ENCODE measurements at places on chromosomes 7 and 10.
A peak's percentile ranks its signal among the peaks of the same experiment; 100 is the strongest.

- DNase-seq, result no peak
These were observed 53.2 kb downstream of the BPGM start for GRCh38 chr7:134699899-134700298.

DNA sequence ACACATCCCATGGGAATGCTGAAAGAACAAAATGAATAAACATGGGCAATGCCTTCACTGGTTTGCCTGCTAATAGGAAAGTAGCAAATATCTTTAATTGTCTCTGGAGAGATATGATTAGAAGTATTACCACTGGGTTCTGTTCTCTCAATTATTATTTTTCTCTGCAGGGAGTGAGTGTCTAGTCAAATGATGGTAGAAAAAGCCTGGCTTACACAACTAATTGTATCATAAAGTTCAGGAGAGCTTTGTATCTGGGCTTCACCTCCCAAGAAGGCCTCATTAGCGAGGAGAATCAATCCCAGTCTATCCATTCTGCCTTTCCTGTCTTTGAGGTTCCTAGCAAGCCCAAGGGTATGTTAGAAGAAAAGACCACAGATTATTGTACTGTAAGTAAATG is at the start of gene OR2A14:
OR2A14 (plus strand) TSS at position 301 of the 400 bp plus-strand sequence. CDS start 5,937 bp downstream, outside the sequence.
- DNase-seq, result no peak

DNA sequence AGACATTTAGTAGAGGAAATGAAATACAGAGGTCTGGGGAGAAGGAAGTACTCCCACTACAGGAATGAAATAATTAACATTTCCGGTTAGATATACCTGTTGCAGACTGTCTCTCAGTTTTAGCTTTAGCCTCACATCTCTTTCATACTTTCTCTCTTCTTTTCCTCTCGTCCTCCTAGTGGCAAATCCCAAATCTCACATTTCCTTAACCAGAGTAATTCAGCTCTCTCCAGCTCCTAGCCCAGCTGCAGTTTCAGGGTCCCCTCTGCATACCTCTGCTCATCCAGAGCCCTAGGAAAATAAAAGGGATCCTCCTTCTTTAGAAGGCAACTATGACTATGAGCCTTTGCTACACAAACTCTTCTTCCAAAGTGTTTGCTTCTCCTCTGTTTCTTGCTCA is 643.2 kb downstream of the PHTF2 start:
- no peak for DNase-seq

- DNase-seq, result no peak
These were observed 246.2 kb downstream of the CCDC7 start for GRCh38 chr10:32692174-32692573.

GRCh38 chr7:159005618-159006017 is 139.0 kb downstream of the VIPR2 start:
- no peak for DNase-seq

DNA sequence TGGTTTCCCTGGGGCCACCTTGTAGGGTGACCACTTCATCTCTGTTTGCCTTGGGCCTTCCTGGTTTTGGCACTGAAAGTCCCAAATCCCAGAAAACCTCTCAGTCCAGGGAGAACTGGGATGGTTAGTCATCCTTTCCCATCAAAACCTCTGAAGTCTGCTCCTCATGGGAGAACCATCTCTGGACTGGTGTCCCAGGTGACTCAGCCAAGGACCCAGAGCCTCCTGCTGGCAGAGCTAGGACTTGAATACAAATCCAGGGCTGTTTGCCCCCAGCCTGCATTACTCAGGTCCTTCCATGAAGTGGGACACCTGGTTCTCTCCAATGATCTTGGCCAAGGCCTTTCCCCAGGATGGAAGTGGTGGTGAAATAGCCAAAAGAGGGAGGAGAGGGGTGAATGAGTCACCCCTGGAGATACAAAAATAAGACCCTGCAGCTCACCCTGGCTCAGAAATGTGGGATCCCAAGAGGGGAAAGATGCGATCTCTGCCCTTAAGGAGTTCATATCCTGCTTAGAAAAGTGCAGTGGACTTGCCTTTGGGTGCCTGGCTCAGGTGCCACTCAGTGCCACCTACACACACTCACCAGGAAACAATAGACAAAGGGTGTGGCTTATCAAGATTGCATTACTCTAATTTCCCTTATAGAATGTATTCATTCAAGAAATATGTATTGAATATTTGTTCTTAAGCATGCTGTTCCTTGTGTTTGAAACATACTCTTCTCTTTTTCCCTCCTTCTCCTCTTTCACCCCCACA is 22.0 kb downstream of the ADRA2A start:
- DNase-seq, result peak; percentile 2

- no peak for DNase-seq
These were observed 216.4 kb downstream of the ELFN1 start for GRCh38 chr7:1886361-1887064.

DNA sequence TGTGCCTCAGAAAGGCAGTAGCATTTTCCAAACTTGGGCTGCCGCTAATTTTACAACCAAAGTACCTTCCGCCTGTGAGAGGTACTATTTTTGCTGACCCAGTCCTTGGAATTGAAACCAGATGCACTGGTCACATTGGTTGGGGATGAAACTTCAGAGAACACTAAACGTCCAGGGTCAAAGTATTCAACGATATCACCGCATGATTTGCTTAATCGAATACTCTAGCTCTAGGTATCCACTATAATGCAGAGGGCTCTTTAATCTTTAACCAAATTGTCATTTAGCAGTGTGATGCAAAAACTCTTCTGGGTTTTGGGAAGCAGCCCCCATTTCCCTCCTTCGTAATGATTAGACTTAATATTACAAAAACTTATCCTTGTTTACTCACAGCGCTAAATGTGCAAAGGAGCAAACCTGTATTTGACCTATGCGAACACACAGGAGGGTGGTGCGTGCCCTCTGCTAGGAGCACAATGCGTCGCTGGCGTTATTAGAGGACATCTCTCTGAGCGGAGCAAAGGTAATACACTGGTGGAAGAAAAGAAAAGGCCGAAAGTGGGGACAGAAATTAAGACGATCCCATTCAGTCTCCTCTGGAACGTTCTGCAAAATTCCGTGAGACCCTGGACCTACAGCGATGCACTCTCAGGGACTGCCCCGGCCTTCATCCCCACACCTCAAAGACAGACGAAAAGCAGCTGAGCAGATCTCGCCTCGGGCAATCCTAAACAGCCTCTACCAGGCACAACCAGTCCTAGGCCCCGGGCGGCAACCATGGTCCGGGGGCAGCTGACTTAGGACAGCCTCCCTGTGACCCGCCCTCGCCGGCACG is 916 bp upstream of the EEPD1 start:
- DNase-seq, result no peak

DNA sequence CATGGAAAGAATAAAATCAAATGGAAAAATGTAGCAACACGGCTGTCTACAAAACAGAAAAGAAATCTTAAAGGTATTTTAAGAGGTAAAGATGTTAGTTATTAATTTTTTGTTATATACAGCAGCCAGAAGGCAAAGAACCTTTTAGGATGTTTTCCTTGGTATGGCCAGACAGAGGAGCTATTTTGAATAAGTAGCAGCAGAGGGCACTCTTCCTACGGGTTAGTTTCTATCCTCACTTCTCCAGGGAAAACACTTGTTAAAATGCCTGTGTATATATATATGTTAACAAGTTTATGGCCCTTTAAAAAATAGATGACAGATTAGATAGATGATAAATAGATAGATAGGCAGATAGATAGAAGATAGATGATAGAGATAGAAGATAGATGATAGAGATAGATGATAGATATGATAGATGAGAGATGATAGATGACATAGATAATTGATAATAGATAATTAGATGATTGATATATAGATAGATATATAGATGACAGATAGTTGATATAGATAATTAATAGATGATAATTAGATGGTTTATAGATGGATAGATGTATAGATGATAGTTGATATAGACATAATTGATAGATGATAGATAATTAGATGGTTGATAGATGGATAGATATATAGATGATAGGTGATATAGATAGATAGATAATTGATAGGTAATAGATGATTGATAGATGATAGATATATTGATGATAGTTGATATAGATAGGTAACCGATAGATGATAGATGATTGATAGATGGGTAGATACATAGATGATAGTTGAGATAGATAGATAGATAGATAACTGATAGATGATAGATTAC is 57.8 kb upstream of the WIPF3 start:
- peak; percentile 80 for DNase-seq

GRCh38 chr7:24851786-24852185 is 94.5 kb upstream of the GSDME start:
- no peak for DNase-seq

- DNase-seq, result no peak
These were observed 52.9 kb downstream of the ZNF467 start for GRCh38 chr7:149720372-149721083.

Measured in SW 1271 (cell line).